ENCODE measurements at places on chromosomes 11 and 22. TPM values are rescaled to one million over a fixed set of nuclear protein-coding genes. Genes with fewer than 3 reads are reported as not detected.

- H3K4me1 ChIP-seq = no peaks in the 10 kb centered on the region
- H3K27me3 ChIP-seq = no peaks in the 10 kb centered on the region
- H3K27ac ChIP-seq = no peak overlapping the region
- H3K36me3 ChIP-seq = no peaks in the 10 kb centered on the region
- DNase-seq = no peak
- no peak overlapping the region for H3K4me3 ChIP-seq
Measured at GRCh38 chr22:41070665-41071331, 21.6 kb upstream of the EP300 start.

The KCNQ1 gene
- total RNA-seq = 0.83 TPM

The TRIM64 gene
- not detected for total RNA-seq

The KRTAP5-8 gene
- total RNA-seq = not detected

The MAP6 gene
- 64.6 TPM for total RNA-seq

The TRPC6 gene
- total RNA-seq = 6.1 TPM

GRCh38 chr22:39230261-39231196 lies 14.3 kb downstream of the PDGFB start:
- H3K27ac ChIP-seq = no peak overlapping the region
- H3K36me3 ChIP-seq = peaks cover 49% of the 10 kb centered on the region
- DNase-seq = no peak
- peaks cover 6% of the 10 kb centered on the region for H3K27me3 ChIP-seq
- H3K4me3 ChIP-seq = no peak overlapping the region

The RASGRP2 gene
- total RNA-seq = 23.7 TPM

DNA sequence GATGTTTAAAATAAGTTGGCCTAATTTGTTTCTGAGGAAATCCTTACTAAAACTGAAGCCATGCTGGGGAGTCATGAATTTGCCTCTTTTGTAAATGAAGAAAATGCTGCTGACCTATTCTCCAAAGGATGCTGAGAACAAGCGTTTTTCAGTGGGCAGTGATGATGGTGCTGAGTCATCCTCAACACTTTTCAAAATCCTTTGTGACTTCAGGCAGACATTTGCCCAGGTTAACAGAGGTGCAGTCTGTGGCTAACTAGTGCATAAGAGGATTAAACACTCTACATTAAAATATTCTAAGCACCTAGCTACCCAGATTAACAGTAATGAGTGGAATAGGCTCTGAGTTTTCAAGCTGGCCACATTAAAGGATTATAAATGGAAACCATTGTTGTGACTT lies 509.0 kb downstream of the DLG2 start:
- H3K4me1 ChIP-seq = no peaks in the 10 kb centered on the region
- no peak overlapping the region for H3K4me3 ChIP-seq
- H3K27ac ChIP-seq = no peak overlapping the region
- no peaks in the 10 kb centered on the region for H3K27me3 ChIP-seq

DNA sequence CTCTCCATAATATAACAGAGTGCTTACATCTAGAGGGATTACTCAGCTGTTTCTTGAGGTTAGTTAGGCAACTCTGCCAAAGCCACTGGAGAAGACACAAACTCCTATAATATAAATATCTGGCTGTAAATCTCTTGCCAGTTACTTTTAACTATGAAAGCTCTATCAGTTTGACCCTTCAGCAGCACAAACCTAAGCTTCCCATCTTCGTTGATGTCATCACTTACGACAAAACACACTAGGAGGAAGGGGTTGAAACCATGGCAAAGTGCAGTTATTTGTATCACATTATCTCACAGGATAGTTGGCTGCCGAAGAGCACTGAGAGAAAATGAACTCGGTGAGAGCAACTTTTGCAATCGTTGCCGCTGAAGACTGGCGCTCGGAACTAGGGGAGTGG lies 922.1 kb downstream of the OPCML start:
- no peak overlapping the region for H3K27ac ChIP-seq
- no peak overlapping the region for H3K4me3 ChIP-seq
- H3K4me1 ChIP-seq = peaks cover 5% of the 10 kb centered on the region
- no peaks in the 10 kb centered on the region for H3K27me3 ChIP-seq
- no peaks in the 10 kb centered on the region for H3K36me3 ChIP-seq

The NAP1L4 gene
- total RNA-seq = 165 TPM

GRCh38 chr22:47629791-47630655 lies 867.6 kb downstream of the TBC1D22A start:
- H3K27ac ChIP-seq = no peak overlapping the region
- no peaks in the 10 kb centered on the region for H3K27me3 ChIP-seq
- no peak for DNase-seq

- no peaks in the 10 kb centered on the region for H3K36me3 ChIP-seq
- no peak overlapping the region for H3K4me3 ChIP-seq
- no peak overlapping the region for H3K27ac ChIP-seq
- no peaks in the 10 kb centered on the region for H3K27me3 ChIP-seq
- peaks cover 33% of the 10 kb centered on the region for H3K4me1 ChIP-seq
Measured at GRCh38 chr22:49023879-49024774, 803.5 kb downstream of the BRD1 start.

The PLET1 gene
- not detected for total RNA-seq

The FGF4 gene
- not detected for total RNA-seq

DNA sequence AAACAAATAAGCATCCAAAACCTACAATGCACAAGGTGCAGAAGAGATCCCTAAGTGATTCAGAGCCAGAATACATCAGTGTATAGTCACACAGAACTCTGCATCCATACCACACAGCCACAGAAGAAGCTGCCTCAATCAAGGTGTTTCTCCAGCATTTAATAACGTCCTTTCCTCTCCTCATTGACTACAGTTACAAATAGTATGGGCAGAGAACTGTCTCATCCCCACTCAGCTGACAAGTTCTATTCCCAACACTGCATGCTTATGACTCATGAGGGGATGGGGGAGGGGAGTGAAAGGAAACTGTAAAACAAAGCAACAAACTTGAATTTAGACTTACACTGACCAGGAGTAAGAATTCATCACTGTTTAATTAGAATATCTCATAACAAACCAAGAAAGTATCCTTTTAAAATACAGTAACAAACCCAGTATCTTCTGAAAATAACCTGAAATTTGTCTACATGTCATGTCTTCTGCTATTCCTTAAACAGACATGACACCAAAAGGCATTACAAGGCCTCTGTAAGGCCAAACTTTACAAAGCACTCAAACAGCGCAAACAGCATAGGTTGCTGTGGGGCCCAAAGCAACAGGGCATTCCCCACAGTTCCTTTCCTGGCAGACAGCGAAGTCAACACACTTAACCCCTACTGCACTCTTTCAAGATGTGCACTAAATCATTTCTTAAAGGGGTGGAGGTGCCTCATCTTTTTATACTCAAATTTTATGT lies 29.3 kb downstream of the CELF1 start:
- no peaks in the 10 kb centered on the region for H3K36me3 ChIP-seq
- no peaks in the 10 kb centered on the region for H3K27me3 ChIP-seq
- H3K4me3 ChIP-seq = no peak overlapping the region
- H3K27ac ChIP-seq = peak overlapping the region; percentile 65
